NCI-H774 (cell line): ENCODE measurements at places on chromosomes 6 and 20.

DNA sequence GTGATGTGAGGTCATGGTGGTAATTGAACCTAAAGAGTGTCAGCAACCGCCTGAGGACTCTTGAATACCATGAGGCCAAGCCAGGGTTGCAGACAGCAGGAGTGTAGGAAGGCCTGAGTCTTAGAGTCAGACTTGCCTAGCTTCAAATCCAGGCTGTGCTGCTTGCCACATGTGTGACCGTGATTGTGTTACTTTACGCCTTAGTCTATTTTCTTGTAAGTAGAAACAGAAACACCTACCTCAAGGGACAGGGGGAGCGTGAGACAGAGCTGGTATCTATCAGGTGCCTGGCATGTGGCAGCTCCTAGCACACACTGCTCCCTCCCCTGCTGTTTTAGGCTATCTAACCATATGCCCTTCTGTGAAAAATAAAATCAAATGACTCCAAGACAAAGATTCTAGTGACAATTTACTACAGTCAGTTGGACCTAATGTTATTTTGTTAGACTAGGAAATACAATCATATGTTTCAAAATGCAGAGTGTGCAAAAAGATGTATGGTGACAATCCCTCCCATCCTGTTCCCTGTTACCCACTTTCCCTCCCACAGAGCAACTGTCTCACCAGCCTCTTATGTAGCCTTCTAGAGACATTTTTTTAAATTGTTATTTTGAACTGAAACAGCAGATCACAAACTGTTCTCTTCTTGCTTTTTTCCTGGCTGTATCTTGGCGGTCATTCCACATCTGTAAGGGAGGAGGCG, 21.7 kb downstream of the TAF8 start:
- no peak for DNase-seq

DNA sequence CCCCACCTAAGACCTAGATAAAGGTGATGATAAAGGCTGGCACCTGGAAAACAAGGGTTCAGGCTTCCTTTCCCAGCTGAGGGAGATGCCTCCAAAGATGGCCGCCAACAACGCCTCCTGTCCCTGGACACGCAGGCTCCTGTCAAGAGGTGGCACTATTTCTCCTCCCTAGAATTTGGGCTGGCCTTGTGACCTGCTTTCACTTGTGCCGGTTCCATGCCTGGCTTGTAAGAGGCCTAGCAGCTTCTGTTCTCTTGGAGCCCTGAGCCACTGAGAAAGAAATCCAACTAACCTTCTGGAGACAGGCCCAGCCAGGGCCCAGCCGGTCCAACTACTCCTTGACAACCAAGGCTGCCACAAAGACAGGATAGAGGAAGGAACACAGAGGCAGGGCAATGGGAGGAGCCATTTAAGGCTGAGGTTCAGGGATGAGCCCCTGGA, 60.2 kb upstream of the RALY start:
- peak; percentile 9 for DNase-seq

GRCh38 chr6:119628691-119629594, 279.4 kb upstream of the MAN1A1 start:
- DNase-seq, result no peak

DNA sequence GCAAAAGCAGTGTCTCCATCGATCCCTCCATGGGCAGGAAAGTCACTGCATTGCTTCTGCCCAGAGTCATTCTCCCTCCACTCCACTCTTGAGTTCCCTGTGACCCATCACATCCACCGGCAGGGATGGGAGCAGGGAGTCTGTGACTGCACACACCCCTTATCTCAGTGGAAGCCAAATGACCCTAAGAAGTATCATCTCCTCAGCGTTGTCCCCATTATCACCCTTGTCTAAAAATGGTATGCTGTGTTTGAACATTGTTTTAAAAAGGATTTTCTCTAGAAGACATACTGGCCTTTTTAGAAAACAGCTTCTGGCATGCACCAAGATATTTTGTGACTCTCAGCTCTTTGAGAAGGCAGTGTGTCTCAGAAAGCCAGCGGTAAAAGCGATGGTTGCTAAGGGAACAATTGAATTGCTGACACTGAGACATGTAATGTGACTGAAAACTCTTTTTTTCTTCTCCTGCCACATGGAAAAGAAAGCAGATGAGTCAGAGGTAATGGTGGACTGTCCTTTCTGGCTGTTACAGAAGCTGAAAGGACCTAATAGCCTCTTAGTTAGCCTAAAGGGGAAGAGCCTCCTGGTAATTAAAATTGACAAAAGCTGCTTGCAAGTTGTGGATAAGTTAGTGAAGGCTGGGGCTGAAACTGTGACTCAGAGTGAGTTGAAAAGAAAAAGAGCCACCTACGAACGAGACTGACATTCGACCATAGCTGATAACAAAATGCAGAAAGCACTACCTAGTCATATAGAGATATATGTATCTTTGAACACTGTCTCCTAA, 120.5 kb downstream of the MAP3K7 start:
- no peak for DNase-seq

- peak; percentile 1 for DNase-seq
Measured at GRCh38 chr20:5000263-5001173, 792 bp downstream of the SLC23A2 start.

- DNase-seq, result no peak
Measured at GRCh38 chr20:63264519-63264918, 8.1 kb upstream of the ARFGAP1 start.

DNA sequence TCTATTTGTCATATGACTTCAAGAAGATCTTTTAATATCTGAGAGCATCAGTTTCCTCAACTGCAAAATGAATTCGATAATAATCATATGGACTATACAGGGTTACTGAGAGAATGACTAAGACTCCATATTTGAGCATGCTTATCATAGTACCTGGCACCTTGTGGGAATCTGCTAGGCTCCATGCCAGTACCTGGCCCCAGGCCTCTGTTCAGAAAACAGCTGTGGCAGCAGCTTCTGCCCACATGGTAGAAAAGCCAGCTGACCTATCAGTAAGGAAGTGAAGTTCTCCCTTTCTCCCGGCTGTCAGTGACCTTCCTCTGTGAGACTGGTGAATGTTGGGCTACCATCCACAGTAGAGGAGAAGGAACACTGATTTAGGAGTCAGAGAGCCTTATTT, 574.9 kb upstream of the CHD6 start:
- no peak for DNase-seq

DNA sequence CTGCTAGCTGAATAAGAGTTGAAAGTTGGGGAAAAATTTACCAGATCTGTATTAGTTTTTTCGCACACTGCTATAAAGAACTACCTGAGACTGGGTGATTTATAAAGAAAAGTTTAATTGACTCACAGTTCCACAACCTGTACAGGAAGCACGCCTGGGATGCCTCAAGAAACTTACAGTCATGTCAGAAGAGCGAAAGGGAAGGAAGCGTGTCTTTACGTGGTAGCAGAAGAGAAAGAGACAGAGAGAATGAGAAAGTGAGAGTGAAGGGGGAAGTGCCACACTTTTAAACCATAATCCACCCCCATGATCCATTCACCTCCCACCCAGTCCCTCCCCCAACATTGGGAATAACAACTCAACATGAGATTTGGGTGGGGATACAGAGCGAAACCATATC, 79.6 kb downstream of the KHDC1L start:
- DNase-seq, result no peak

DNA sequence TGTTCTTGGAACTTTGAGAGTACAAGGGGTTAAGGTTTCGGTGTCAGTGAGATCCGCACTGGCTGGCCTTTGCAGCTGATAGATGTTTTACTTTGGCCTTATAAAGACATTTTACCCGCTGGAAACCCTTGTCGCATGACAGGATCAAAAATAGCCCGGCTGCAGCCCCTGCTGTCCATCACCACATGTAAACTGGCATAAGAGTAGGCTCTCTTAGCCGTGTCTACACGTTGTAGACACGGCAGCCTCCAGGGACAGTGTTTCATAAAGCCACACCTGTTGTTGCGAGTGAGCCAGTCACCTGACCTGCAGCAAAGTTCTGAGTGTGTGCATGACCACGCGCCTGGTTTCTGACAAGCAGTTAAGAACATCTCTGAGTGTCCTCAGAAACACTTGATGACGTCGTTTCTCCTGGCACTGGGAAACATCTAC, 8.5 kb downstream of the RBM24 start:
- no peak for DNase-seq

GRCh38 chr6:38552121-38552520, 87.6 kb downstream of the BTBD9 start:
- DNase-seq, result no peak

DNA sequence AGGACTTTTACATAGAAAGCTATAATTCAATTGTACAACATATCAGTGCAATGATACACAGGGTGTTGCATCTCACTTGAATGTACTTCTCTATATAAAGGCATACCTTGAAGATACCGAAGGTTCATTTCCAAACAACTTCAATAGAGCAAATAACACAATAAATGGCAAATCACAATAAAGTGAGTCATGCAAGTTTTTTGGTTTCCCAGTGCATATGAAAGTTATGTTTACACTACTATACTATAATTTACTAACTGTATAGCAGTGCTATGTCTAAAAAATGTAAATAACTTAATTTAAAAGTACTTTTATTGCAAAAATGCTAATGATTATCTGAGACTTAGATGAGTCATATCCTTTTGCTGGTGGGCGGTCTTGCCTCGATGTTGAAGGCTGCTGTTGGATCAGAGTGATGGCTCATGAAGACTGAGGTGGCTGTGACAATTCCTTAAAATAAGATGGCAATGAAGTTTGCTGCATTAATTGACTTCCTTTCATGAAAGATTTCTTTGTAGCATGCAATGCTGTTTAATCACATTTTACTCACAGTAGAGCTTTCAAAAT, 188.8 kb downstream of the TASP1 start:
- DNase-seq, result no peak

DNA sequence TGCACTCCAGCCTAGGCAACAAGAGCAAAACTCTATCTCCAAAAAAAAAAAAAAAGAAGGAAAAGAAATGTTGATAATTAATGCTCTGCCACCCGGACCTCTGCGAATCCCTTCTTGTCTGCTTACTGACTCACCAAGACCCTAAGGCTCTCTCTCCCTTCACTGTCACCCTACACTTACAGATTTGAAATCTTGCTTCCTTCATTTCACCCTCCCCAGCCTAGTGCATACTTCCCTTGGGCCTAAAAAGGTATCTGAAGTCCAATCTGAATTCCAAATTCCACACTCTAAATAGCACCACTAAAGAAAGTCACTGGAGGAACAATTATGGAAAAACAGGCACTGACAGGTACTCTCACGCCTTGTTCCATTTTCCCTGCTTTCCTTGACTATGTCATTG, 9.4 kb upstream of the PHF20 start:
- DNase-seq, result no peak

- no peak for DNase-seq
Measured at GRCh38 chr20:58019850-58020625, 208.4 kb downstream of the ANKRD60 start.

- DNase-seq, result no peak
Measured at GRCh38 chr20:13659288-13659687, 20.6 kb upstream of the TASP1 start.
